Cardiac septum (tissue), 1 donor: ENCODE measurements at places on chromosomes 7 and 10. TPM values are rescaled to one million over a fixed set of nuclear protein-coding genes. Genes with fewer than 3 reads are reported as not detected.

TEX47 gene
- total RNA-seq = 0.24 TPM

MKX gene
- total RNA-seq = 0.16 TPM

PRLHR gene
- total RNA-seq = not detected

LRRD1 gene
- total RNA-seq = 0.43 TPM

DNA sequence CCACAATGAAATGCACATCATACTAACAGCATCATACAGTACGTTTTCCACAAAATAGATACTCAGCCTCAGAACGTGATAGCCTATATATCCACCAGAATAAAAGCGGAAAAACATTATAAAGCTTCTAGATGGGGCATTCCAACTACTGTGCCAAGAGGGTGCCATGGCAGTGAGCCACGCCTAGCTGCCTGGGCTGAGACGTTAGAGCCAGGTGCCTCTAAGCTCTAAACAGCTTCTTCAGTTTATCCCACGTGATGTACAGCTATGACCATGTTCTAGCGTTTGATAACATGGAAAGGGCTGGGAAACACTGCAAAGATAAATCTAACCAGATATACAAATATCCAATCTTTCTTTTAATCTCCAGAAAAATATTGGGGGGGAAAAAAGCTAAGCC, 17.8 kb downstream of the USP6NL start:
- no peak for DNase-seq

DNA sequence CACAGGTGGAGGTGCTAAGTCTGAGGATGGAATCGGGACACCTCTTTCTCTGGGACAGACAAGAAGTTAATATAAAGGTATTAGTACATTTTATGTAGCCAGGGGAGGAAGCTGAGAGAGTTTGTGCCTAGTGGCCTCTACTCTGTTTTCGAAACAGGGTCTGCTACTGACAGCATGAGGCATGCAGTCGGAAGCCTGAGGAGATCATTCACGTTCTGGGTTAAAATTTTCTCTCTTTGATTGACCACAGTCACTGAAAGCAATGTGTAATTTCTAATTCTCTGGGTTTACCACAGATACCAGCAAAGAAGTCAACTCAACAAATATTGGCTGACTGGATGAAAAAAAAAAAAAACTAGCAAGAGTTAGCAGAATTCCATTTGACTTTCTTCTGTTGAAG, 53.3 kb upstream of the KCTD7 start:
- no peak for DNase-seq

GRCh38 chr10:118628397-118628796, 32.9 kb upstream of the PRLHR start:
- no peak for DNase-seq

DNA sequence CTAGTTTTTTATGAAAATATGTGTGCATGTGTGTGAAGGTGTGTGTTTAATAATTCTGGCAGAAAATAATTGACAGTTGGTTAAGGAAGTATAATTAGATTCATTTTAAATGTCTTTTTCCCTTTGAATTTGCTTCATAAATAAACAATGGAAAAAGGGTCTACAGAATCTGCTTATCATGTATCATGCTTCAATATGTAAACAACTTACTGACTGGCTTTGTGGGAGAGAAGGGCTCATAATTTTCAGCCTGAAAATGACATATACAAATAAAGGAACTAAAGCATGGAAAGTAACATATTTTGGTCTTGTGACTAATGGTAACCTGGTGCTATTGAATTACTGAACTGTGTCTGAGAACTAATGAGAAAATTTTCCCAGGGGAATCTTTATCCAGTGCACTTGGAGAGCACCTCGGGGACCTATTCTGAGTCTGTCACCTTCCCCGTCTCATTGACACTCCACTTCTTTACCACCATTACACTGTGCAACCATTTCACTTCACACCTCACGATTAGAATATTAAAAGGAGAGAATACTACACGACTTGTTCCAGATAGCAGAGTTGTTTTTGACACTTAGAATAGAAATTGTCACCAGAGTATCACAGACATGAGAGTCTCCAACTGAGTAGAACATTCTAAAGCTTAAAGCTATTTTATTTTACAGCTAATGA, 298.6 kb downstream of the TFEC start:
- DNase-seq = no peak

GRCh38 chr7:107408349-107408748, 61.5 kb upstream of the GPR22 start:
- no peak for DNase-seq

- DNase-seq = no peak
Observed at GRCh38 chr10:74056050-74056818, 58.3 kb downstream of the VCL start.

DNA sequence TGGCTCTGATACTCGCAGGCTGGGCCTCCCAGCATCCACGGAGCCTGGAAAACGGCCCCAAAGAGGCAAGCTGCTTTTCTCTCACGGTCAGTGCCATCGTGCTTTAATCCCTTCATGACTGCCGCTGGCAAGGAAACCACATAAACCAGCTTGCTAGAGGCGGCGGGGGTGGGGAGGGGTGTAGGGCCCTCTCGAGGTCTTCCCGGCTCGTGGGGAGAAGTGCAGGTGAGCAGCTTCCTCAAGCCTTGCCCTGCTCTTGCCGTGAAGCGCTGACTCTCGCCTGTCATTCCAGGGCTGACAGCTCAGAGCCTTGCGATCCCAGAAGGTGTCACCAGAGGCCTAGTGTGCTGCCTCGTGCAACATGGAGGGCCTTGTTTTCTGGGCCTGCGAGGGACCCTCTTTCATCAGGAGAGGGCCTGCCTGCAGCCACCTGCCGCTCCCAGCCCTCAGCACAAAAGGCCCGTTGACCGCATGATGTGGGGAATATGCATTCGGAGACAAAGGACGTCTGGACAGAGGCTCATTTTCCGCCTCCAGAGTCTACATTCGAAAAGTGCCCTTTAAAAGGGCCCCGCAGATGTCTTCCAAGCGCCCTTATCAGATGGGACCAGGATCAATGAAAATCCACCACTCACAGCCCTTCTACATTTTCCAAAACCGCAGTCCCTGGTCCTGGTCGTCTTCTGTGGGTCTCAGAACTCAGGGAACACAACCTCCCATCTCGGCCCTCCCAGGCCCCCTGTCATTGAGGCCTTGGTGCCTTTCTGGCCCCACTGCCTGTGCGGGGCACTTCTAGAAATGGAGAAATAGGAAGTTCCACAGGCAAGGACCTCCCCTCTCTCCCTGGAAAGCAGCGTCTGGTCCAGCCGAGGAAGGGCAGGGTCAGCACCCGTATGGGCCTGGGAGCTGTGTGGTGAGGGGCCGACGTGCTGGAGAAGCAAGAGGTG, 58.7 kb downstream of the ZRANB1 start:
- DNase-seq = peak; percentile 68

DNA sequence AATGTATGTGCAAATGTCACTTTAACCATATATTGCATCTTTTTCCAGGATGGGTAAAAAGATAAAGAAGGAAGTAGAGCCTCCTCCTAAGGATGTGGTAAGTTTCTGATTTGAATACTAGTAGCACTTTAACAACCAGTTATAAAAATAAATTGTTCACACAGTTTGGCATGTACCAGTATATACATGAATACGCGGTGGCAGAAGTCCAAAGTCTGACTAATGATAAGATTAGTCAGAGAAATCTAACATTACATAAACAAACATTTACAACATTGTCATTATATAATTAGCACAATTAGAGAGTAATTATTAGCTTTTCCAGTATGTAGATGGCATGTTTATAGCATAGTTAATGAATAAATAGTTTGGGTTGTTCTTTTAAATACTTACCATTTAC, 4.1 kb downstream of the ARMC3 start:
- no peak for DNase-seq

- peak; percentile 76 for DNase-seq
Observed at GRCh38 chr10:44008270-44008916, 359.7 kb upstream of the ZNF32 start.

DNA sequence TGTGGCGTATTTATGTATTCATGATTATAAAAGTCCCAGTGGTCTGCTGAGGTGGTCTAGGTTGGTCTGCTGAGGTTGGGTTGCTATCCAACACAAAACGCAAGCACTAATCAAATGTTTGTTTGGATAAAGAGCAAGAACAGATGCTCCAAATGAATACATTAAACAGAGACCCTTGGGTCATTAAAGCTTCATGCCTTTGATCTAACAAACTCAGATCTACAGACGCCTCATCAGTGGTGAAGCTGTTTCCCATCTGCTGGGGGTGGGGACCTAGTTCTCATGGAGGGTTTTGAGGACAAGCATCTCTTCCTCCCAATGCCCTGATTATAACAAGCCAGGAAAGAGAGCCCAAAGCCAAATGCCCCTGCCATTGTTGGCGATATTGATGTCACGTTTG, 786.7 kb downstream of the NRG3 start:
- no peak for DNase-seq

- no peak for DNase-seq
Observed at GRCh38 chr10:59358576-59358975, 3.8 kb downstream of the FAM13C start.

DNA sequence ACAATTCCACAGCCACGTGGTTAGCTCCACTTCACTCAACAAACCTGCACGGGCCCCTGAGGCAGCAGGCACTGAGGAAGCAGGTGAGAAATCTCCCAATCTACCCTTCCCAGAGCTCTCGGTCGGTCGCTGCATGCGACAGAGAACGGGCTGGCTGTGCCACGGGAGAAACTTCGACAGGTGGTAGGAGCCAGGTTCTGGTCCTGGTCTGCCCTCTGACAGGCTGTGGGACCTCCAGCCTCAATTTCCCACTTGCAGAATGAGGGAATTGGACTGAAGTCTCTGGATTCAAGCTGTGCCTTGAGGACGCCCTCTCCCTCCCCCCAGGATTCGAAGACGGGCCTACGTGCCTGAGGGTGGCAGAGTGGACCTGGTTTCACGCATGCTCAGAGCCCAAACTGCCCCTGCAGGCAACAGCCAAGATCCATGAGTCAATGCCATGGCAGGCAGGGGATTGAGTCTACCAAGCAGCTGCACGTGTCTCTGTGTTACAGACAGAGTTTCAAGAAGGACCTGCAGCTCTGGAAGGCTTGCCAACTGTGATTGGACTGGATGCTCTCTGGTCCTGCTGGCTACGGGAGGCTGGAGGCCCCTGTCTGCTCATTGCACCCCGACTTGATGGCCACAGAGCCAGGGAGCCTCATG, 215.0 kb downstream of the USP6NL start:
- DNase-seq = peak; percentile 70

GRCh38 chr7:149791-150636, 42.4 kb upstream of the FAM20C start:
- DNase-seq = no peak

DNA sequence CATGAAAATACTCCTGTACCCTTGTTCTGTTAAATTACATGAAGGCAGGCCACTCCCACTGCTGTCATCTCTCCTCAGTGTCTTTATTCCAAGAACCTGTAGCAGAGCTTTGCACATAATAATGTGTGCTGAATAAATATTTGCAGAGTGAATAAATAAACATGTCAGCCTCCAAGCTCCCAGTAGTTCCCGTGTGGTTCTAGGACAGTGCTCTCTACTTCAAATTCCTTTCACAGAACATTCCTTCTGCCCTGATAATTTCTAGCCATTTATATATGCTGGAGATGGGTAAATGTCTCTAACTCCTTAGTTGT, 20.3 kb upstream of the HYAL4 start:
- no peak for DNase-seq

- DNase-seq = no peak
Observed at GRCh38 chr10:36007369-36007768, 365.3 kb upstream of the FZD8 start.

DNA sequence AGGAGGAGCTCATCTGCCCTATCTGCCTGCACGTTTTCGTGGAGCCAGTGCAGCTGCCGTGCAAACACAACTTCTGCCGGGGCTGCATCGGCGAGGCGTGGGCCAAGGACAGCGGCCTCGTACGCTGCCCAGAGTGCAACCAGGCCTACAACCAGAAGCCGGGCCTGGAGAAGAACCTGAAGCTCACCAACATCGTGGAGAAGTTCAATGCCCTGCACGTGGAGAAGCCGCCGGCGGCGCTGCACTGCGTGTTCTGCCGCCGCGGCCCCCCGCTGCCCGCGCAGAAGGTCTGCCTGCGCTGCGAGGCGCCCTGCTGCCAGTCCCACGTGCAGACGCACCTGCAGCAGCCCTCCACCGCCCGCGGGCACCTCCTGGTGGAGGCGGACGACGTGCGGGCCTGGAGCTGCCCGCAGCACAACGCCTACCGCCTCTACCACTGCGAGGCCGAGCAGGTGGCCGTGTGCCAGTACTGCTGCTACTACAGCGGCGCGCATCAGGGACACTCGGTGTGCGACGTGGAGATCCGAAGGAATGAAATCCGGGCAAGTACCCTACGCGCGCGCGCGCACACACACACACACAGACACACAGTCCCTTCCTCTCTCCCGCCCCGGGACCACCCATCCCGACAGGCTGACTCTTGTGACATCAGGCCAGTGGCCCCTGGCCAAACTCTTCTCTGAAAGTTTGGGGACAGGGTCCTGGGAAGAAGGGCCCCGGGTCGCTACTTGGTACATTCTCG, 538 bp downstream of the TRIM8 start:
- peak; percentile 90 for DNase-seq

DNA sequence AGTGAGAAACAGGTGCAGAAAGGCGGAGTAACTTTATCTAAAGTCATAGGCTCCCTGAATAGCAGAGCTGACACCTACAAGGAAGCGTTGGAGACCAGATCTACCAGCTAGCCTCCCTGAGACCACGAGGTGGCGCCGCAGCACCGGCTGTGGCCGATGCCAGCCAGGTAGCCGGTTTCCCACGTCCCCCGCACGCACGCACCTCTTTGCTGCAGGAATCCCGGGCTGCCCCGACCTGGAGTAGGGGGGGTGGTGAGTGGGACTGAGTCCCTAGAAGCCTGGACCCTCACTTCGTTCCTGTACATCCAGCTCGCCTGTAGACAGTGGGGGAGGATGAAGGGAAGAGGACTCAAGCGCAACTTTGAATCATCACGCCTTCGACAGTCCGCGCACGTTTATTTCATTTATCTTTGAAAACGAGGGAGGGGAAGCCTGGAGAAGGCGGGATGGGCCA, 3.7 kb downstream of the ELOVL3 start:
- DNase-seq = peak; percentile 92

DNA sequence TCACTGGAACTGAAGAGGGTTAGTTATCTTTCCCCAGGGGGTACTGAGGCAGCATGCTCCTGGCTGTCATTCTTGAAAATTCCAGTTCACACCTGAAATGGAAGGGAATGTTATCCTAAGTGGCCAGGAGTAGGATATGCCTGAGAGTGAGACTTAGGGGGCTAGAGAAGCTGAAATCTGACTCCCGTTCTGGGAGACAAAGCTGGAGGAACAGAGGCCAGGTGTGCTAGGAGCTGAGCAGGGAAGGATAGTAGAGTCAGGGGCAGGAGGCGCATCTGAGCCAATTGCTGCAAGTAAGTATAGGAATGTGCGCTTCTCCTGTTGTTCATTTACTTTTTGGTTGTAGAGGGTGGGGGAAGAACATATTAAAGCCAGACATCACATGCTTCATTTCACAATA, 58.1 kb upstream of the KIAA1217 start:
- DNase-seq = no peak

GRCh38 chr7:42672339-42672999, 239.4 kb downstream of the C7orf25 start:
- no peak for DNase-seq
